ENCODE measurements at places on chromosomes 3 and 15. TPM values are rescaled to one million over a fixed set of nuclear protein-coding genes. Genes with fewer than 3 reads are reported as not detected.

GRCh38 chr3:52896613-52897012 is 735 bp downstream of the STIMATE start:
- no peak for DNase-seq

DNA sequence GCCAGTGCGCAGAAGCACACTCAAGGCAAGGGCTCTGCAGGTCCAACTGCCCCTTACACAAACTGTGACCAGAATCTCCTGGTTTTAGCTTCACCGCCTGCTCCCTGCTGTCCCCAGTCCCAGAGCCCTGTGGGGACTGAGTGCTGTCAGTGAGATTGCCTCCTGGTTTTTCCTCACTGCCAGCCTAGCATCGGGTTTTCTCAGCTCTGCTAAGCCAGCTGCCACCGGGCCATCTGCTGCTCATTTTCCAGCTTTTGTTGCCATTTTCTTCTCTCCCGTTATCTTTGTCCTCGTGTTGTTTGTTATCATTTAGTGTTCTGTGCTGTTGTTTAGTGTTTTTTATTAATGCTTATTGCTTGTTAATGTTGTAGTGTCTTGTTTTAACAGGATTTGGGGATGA is 79.5 kb upstream of the BLM start:
- DNase-seq = no peak

The XIRP1 gene
- total RNA-seq = 1.4 TPM

The SEMA3F gene
- total RNA-seq = 0.46 TPM
